Activated CD8-positive, alpha-beta memory T cell treated with anti-CD3 and anti-CD28 coated beads, Interleukin-2, amount 50 U/mL, for 4 hours (primary cell): ENCODE measurements at places on chromosomes 2 and 18.

GRCh38 chr2:134039912-134040581, 213.8 kb upstream of the MGAT5 start:
- DNase-seq, result no peak

- DNase-seq, result no peak
These were observed 94.6 kb downstream of the NYAP2 start for GRCh38 chr2:225494100-225494459.

GRCh38 chr2:238905224-238905623, 57.3 kb downstream of the TWIST2 start:
- DNase-seq, result no peak

- no peak for DNase-seq
These were observed 389.4 kb downstream of the CDH2 start for GRCh38 chr18:27787547-27787946.

GRCh38 chr2:127153691-127154158, 46.8 kb upstream of the BIN1 start:
- DNase-seq, result no peak

GRCh38 chr18:26637324-26637723, 89.0 kb upstream of the KCTD1 start:
- no peak for DNase-seq

DNA sequence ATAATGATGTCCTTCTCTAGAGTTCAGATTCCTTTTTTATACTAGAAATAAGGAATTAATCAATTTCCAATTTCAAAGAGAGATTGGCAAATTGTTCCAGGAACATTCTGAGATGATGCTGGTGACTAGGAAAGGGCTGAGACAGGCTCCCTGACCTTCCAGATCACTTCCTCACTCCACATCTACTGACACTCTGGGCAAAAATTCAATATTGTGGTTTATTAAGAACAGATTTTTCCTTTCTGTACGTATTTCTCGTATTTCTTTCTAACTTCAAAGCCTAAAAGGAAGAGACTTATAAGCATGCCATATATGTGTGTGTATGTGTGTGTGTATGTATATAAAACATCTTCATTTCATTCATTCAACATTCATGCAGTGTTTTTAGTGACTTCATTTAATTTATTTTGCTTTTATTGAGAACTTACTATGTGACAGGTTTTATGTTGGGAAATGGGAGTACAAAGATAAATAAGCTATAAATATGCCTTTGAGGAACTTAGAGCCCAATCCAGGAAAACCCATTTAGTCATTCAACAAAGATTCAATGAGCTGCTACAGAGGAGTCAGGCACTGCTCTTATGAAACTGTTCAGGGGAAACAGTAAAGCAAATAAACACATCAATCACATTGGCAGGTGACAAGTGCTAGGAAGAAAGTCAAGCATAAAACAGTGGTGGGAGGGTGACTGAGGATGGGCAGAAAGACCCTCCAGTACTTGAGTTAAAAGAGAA, 137.9 kb downstream of the RDH14 start:
- no peak for DNase-seq

- DNase-seq, result no peak
These were observed 332.6 kb downstream of the KIAA1328 start for GRCh38 chr18:37161491-37161890.
